ENCODE measurements at places on chromosomes 12 and 14.

GRCh38 chr14:94569381-94570001 lies 8.2 kb downstream of the SERPINA4 start:
- DNase-seq: no peak

DNA sequence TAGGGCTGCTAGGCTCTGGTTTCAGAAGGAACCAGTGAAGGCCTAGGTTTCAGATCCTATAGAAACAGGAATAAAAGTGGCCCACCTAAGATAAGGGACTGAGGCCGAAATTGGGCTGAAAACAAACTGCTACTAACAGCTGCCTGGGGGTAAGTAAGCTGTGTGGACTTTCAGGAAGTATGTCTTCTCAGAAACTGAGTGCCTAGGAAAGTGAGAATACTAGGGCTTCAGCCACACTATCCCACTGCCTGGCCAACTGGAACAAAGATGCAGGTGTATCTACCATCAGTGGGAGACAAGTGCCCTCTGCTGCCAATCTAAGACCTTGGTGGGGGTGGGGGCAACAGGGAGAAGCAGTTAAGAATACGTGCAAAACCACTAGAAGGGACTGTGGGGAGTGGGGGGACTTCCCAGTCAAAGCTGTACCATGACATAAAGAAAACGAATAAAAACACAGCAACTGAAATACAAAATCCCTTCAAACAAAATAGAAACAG lies 82.5 kb downstream of the MED13L start:
- peak; percentile 62 for DNase-seq

DNA sequence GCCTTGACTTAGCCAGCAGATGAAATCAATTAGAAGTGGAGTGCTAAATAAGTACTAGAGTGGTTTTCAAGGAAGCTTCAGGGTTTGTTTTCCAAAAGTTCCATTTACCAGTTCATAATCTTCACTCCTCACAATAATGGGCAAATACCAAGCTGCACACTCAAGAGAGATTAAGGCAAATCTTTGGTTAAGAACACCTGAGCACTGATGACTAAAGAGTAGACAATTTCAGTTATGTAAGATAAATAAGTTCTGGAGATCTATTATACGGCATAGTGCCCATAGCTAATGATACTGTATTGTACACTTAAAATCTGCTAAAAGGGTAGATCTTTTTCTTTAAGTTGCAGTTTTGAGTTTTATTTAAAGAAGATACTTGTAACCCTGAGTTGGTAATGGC lies 125.0 kb downstream of the ARMH4 start:
- DNase-seq: no peak

- DNase-seq: peak; percentile 98
Observed at GRCh38 chr12:53180220-53180930, at the start of the genes CSAD and ZNF740. Gene CSAD, minus strand, starts transcription at chr12:53180925. Its CDS starts 7,455 bp downstream, at chr12:53173470. Gene ZNF740, plus strand, starts transcription at chr12:53180722. Its CDS starts 1,262 bp downstream, at chr12:53181984.

DNA sequence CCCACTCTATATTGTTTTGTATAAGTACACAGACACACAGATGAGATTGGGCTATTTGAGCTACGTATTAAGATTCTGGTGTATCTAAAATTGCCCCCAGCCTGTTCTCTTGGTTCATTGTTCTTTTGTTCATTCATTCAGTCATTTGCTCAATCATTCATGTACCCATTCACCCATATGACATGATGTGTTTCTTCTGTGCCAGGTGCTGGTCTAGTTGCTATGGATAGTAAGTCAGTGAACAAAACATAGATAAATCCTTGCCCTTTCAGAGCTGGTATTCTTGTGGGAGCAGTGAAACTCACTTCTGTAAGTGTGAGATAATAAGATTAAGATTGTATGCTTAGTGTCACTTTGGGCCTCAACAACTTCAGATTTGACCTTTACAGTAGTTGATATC lies 191.3 kb downstream of the TMTC2 start:
- no peak for DNase-seq

DNA sequence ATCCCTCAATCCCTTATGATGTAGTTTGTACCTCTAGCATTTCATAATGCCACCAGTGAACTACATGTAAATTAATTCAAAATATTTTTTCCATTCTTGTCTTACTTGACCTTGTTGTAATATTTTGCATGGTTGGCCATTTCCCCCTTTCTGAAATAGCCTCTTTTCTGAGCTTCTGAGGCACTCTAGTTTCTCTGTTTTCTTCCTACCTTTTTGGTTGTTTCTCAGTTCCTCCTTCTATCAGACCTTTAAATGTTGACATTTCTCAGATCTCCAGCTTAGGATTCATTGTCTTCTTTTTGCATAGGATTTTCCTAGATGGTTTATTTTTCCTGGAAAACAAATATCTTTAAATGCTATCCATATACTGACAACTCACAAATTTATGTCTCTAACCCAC lies 9.8 kb upstream of the RMST start:
- no peak for DNase-seq

- DNase-seq: no peak
Observed at GRCh38 chr12:8637244-8637643, 24.6 kb upstream of the AICDA start.

GRCh38 chr12:46111715-46112114 lies 121.3 kb upstream of the SCAF11 start:
- DNase-seq: no peak

DNA sequence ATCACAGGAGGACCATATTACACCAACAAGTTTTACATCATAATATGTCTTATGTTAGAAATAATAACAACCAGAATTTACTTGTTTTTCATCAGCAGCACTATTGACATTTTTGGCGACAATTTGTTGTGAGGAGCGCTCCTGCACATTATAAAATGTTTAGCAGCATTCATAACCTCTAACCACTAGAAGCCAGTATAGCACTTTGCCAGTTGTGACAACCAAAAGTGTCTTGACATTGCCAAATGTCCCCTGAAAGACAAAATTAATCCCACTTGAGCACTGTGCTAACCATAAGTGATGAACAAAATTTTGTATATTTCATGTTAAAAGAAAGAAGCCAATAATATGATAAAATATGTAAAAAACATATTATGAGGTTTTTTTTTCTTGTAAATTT lies 356.9 kb upstream of the LMO3 start:
- DNase-seq: no peak

DNA sequence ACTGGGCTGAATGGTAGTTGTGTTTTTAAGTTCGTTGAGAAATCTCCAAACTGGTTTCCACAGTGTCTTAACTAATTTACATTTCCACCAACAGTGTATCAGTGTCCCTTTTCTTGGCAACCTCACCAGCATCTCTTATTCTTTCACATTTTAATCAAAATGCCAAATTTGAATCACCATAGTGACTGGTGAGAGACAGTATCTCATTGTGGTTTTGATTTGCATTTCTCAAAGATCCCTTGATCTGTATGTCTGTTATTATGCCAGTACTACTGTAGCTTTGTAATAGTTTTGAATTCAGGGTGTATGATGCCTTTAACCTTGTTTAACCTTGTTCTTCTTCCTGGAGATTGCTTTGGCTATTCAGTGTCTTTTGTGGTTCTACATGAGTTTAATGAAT lies 2.2 kb upstream of the EIF2S3B start:
- DNase-seq: no peak

DNA sequence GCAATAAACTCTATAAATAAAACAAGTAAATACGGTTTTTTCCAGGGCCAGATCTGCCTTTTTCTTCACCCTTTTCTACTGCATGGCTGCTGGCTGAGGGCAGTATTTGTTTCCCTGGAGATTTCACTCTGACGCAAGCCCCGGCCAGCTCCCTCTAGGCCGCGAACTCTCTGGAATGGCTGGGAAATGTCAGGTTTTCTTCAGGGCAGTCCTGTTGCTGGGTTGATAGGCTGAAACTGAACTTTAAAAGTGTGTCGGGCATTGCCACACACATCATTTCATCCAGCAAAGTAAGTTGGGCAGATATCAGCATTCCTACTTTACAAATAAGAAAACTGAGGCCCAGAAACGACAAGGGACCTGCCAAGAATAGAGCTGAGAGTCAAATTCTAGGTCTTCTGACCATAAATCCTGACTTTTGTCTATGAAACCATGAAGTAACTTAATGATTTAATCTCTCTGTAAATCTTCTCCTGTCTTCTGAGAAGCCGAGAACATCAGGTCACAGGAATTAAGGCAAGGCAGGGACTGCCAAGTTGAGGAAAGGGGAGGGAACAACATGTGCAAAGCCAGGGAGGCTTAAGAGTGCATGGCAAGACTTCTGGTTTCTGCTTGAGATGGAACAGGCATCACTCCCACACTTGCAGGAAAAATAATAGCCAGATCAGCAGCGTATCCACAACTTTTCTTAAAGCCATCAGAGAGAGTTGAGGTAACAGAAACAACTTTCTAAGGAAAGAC lies 205.0 kb upstream of the CCDC196 start:
- DNase-seq: no peak

DNA sequence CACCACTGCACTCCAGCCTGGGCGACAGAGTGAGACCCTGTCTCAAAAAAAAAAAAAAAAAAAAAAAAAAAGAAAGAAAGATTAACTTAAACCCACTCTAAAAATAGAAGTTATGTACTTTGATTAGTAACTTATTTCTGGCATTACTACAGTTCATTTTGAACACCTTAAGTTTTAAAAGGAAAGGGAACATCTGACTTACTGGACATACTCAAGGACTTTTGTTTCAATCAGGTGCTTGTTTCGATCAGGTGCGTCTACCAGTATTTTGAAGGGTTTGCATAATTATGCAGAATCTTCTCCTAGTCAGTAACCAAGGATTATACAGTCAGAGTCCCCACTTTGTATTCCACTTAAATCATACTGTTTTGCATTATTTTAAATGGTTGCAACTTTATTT lies 105.6 kb downstream of the DERA start:
- DNase-seq: no peak

DNA sequence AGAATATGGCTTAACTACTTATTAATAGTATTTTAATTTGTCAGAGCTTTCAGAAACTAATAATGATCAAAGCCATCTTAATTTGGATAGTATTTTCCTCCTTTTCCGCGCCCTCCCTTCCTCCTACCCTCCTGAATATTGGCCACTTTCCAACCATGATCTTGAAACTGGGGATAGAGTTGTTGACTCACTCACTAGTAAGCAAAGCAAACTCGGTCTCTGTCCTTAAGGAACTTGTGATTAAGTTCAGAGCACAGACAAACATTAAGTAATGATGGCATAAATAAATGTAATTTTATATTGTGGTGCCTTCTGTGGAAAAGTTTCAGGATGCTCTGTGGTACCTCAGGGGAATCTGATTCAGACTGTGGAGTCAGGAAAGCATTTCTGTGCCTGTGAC lies 75.7 kb downstream of the LRRK2 start:
- no peak for DNase-seq

DNA sequence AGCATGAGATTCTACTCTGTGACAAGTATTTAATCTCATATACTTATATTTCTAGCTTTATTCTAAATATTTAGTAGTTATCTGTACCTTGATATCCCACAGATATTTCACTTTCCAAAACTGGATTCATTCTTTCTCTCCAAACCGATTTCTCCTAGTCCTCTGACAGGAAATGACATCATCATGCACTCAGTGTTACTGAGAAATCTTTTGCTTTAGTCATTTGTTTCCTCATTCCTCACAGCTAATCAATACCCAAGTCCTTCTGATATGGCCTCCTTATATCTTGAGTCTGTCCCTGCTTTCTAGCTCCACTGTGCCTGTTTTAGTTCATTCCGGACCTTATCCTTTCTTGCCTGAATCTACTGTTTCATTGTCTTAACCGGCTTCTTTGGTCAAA lies 39.4 kb upstream of the E2F7 start:
- no peak for DNase-seq

- no peak for DNase-seq
Observed at GRCh38 chr12:118465706-118466105, 89.4 kb downstream of the SUDS3 start.

- DNase-seq: no peak
Observed at GRCh38 chr12:40752011-40752410, 59.8 kb downstream of the CNTN1 start.

DNA sequence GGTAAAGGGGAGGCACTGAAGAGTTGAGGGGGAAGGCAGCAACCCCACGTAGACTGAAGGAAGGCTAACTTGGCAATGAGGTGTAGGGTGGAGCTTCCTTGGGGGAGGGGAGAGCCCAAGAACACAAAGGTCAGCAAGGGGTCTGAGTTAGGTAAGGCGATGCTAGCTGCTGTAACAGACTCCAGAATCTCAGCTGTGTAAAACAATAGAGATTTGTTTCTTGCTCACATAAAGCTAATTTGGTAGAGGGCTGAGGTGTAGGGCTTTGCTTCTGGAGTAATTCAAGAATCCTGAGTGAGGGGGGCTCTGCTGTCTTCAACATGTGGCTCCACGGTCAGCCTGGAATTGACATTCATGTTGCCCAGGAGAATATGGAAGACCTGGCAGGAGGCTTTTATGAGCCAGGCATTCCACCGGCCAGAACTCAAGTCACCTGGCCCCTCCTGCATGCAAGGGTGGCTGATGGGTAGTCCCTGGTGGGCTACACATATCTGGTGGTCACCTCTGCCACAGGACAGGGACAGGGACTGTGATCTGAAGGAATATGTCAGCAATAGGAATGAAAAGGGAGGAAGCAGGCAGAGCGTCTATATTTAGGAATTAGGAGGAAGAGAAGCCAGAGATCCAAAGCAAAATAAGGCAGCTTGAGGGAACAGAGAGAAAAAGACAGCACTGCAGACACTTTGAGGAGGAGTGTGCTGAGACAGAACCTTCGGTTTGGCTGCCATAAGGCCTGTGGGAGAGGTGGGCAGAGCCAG lies 153.7 kb downstream of the ZFP36L1 start:
- no peak for DNase-seq

DNA sequence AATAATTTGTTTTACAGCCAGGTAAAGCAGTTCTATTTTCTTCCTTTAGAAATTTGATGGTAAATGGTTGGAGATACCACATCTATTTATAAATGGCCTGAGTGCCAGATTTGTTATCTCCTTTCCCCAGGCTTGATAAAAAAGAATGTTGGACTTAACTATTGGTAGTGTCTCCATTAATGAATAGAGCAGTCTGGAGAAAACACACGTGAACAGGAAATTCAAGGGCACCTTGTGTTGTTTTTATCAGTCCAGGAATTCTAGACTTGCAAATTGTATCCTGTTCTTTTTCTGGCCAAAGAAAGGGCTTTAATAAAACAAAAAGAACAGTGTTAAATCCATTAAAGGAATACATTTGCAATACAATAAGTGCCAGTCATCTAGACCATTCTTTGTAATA lies 40.8 kb upstream of the BMAL2 start:
- DNase-seq: no peak

DNA sequence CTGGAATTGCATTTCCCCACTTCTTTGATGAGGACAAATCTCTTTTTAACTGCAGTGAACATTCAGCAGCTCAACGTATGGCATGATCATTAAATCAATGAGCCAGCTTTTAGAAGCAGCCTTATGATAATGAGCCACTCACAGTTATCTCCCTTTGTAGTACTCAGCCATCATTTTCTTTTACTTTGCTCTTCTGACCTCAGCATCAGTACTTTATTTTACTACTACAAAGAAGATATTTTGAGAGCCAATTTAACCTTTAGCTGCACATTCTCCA lies 250.0 kb upstream of the CLEC14A start:
- no peak for DNase-seq
